ENCODE measurements at places on chromosomes 13 and 19. TPM values are rescaled to one million over a fixed set of nuclear protein-coding genes. Genes with fewer than 3 reads are reported as not detected.

CBY2 gene
- total RNA-seq = not detected

ZNF77 gene
- 7.4 TPM for total RNA-seq

TNFAIP8L1 gene
- 7.6 TPM for total RNA-seq

ZNF587B gene
- total RNA-seq = 14.3 TPM

NRTN gene
- total RNA-seq = not detected

SACS gene
- total RNA-seq = 142 TPM

KASH5 gene
- not detected for total RNA-seq

All from diencephalon (tissue), 1 donor.